Suprapubic skin (tissue), 4 donors: ENCODE measurements at places on chromosomes 2 and 18. TPM values are rescaled to one million over a fixed set of nuclear protein-coding genes. Genes with fewer than 3 reads are reported as not detected.

Gene ALLC
- total RNA-seq: not detected

Gene TEX44
- not detected for total RNA-seq

Gene MRO
- not detected for total RNA-seq

Gene DNER
- total RNA-seq: 27.4 TPM

Gene IMMT
- 44.0 TPM for total RNA-seq

Gene TRIM43
- total RNA-seq: not detected

Gene ABHD1
- total RNA-seq: not detected

Gene PXDN
- total RNA-seq: 9.5 TPM

Gene RDH14
- total RNA-seq: 15.0 TPM

Gene DBI
- total RNA-seq: 260 TPM

Gene HNRNPA3
- 37.8 TPM for total RNA-seq

Gene NEU2
- 19.9 TPM for total RNA-seq

Gene SKA1
- total RNA-seq: 0.51 TPM

Gene PRSS56
- not detected for total RNA-seq
